ENCODE measurements at places on chromosomes 1 and 21. TPM values are rescaled to one million over a fixed set of nuclear protein-coding genes. Genes with fewer than 3 reads are reported as not detected.

MASP2 gene
- total RNA-seq, result not detected

DIRAS3 gene
- total RNA-seq, result 0.42 TPM

- no peak for DNase-seq
- no peaks in the 10 kb centered on the region for H3K4me1 ChIP-seq
Measured at GRCh38 chr1:173661271-173661670, 8.4 kb downstream of the ANKRD45 start.

DNA sequence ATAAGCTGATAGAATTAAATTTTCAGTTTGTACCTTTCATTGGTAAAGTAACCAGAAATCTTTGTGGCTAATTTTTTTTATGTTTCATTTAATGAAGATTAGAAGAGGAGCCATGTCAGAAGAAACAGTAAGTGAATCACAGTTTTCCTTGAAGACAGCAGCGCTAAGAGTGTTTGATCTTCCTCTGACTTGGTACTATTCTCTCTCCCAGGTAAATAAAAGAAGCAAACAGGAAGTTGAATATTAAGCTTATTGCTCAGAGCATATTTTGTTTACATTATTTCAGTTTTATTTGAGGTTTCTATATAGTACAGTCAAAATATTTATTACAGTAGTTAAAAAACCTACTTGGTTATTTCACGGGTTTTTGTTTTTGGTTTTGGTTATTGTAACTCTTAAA lies 3.7 kb downstream of the MIGA1 start:
- no peak overlapping the region for H3K4me3 ChIP-seq
- H3K27ac ChIP-seq, result no peak overlapping the region
- DNase-seq, result no peak
- H3K4me1 ChIP-seq, result peaks cover 4% of the 10 kb centered on the region
- H3K36me3 ChIP-seq, result no peaks in the 10 kb centered on the region

- no peak for DNase-seq
- H3K4me1 ChIP-seq, result no peaks in the 10 kb centered on the region
- no peaks in the 10 kb centered on the region for H3K27me3 ChIP-seq
- H3K36me3 ChIP-seq, result no peaks in the 10 kb centered on the region
Measured at GRCh38 chr1:102897557-102897956, 210.8 kb downstream of the COL11A1 start.

DNA sequence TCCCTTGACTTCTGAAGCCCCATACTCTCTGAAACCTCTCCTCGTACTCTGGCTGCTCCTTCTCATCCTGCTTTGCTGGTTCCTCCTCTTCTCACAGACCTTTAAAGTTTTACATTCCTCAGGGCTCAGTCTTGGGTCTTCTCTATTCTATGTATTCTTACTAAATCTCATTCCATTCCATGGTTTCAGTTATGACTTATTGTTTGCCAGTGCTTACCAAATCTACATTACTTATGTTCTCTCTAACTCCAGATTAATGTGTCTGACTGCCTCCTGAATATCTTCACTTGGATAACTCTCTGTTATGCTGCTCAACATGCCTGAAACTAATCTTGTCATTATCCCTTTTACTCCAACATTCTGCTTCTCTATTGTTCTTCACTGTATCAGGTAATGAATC lies 5.4 kb upstream of the SLC35D1 start:
- H3K27ac ChIP-seq, result no peak overlapping the region
- no peak overlapping the region for H3K4me3 ChIP-seq
- H3K27me3 ChIP-seq, result no peaks in the 10 kb centered on the region

GRCh38 chr1:57079454-57080157 lies 113.8 kb upstream of the C8B start:
- no peaks in the 10 kb centered on the region for H3K27me3 ChIP-seq
- H3K4me1 ChIP-seq, result no peaks in the 10 kb centered on the region
- no peak overlapping the region for H3K27ac ChIP-seq
- H3K36me3 ChIP-seq, result no peaks in the 10 kb centered on the region
- H3K4me3 ChIP-seq, result no peak overlapping the region

- H3K4me1 ChIP-seq, result no peaks in the 10 kb centered on the region
- no peaks in the 10 kb centered on the region for H3K27me3 ChIP-seq
- no peak overlapping the region for H3K27ac ChIP-seq
- H3K36me3 ChIP-seq, result no peaks in the 10 kb centered on the region
Measured at GRCh38 chr21:14551741-14552140, 5.6 kb upstream of the SAMSN1 start.
